ENCODE measurements at places on chromosomes 3 and 15.

GRCh38 chr3:10695595-10696285 lies 120.3 kb upstream of the SLC6A11 start:
- DNase-seq = no peak

GRCh38 chr15:59304807-59305206 lies 67.9 kb downstream of the MYO1E start:
- no peak for DNase-seq

- no peak for DNase-seq
Observed at GRCh38 chr3:136343446-136343845, 93.3 kb downstream of the PCCB start.

- DNase-seq = no peak
Observed at GRCh38 chr3:129197321-129197720, 13.6 kb upstream of the CNBP start.

GRCh38 chr15:56963710-56964109 lies 45.3 kb downstream of the TCF12 start:
- peak; percentile 49 for DNase-seq

- no peak for DNase-seq
Observed at GRCh38 chr15:40992241-40992741, 39.0 kb downstream of the CHAC1 start.

DNA sequence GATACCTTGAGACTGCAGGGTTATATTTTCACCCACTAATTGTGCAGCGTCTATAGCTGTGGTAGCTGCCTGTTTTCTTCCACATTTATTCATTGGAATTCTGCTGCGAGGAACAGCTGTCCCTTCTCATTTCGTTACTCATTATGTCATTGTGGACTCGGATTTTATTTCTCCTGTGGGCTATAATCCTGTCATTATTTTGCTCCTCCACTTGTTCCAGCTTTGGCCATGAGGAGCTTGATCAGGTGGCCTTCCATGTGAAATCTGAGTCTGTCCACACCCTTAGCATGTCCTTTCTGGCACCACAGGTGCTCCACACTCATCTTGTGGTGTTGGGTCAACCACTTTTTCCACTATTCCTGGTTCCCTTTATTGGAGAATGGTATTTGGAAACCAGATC lies 14.8 kb downstream of the LYSMD4 start:
- no peak for DNase-seq

GRCh38 chr3:49813497-49814174 lies at the start of gene UBA7:
Gene UBA7, minus strand, starts transcription at chr3:49813953. Its CDS starts 166 bp downstream, at chr3:49813787.
- DNase-seq = peak; percentile 82

DNA sequence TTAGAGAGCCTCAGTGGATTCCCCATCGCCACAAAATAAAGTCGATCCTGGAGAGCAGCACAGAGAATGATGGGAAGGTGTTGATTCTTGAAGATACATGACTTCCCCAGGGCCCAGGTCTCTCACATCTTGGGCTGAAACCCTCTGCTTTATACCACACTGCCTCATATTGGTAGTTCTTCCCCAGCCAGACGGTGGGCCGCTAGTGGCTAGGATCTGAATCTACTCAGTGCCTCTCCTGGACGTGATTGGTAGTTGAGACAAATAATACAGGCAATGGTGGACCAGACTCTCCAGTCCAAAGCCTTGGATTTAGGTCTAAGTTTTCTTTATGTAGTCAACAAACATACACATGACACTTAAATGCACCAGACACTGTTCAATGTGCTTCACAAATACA lies 49.7 kb downstream of the RAB11A start:
- no peak for DNase-seq

- no peak for DNase-seq
Observed at GRCh38 chr3:123789760-123790159, 94.4 kb downstream of the MYLK start.

DNA sequence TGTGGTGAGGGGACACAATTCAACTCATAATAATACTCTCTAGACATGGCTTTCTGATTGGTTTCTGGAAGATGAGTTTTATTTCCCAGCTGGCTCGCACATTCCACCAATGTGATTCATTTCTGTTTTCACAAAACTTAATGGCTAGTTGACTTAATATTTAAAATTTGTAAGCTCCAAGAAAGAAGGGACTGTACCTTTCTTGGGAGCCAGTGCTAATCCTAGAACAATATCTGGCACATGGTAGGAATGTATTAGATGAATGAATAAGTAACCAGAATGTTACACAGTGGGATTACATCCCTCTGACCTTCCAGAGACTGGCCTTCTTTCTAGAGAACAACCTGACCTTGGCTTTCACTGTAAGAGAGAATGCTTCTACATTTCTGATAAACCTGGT lies 262.8 kb downstream of the RORA start:
- DNase-seq = no peak

DNA sequence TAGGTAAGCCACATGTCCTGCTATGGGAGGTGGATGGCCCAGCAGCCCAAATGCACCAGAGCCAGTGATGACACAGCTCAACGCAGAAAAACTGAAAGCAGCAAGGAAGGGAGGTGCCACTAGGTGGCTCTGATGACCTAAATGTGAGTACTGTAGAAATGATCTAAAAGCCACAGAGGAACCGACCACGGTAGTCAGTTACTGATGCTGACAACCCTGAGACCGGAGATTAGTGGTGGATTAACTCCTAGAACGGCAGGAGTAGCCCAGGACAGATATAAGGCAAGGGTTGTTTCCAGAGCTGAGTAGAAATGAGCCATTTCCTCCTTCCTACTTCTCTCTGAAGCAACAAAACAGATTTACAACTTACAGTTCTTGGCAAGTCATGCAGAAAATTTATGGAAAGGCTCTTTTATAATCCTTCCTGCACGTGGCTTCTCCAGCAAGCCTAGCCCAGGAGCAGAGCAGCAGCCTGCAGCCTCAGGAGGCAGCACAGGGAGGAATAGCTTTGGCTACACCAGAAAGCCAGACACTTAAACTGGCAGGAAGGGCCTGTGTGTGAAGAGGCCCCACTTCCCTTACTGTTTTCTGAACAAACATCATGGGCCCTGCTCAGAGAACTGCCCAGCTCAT lies 13.1 kb downstream of the FBXL22 start:
- no peak for DNase-seq

DNA sequence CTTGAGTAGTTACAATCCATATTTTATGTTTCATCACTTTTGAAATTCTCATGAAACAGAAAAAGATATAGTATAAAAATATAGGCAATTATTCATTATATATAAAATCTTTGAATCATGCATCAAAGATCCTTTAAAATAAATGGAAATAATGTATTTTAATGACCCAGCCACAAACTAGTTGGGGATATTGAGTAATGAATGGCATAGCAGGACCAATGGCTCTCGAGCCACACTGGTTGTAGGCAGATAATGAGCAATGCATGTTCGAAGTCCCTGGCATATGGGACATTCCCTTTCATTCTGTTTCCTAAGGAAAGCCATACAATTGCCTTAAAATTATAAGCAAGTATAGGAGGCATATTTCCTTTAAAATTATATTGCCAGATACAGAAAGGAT lies 107.4 kb upstream of the IL12A start:
- DNase-seq = no peak

- DNase-seq = peak; percentile 66
Observed at GRCh38 chr15:73851689-73852088, 21.7 kb upstream of the TBC1D21 start.

DNA sequence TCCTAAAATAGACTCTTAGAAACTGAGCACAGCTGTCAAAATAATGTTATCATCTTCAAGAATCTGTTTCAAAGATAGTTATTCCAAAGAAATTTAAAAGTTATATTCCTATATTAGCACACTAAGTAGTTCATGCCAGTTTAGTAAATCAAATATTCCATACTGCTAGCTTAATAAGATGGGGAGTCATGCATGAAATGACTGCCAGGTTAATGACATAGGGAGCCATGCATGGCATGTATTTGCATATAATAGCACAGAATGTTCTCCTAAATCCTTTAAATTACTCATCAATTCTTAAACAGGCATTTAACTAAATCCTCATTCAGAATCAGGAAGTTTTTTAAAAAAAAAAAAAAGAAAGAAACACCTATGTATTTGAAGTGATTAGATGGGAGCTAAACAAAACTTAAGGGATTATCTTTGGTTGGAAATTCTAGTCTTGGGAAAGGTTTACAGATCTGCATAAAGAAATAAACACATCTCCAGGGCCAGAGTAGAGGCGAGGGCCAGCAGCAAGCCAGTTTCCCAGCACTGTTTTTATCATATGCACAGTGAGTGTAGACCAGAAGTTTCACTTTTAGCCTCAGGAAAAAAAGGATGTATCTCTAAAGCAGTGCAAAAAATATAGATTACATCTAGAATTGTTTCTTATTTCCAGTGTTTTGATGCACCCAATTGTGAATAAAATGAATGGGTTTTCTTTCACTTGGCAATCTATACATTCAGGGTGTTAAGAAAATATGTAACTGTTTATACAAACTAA lies 366.4 kb upstream of the AGTR1 start:
- DNase-seq = no peak

DNA sequence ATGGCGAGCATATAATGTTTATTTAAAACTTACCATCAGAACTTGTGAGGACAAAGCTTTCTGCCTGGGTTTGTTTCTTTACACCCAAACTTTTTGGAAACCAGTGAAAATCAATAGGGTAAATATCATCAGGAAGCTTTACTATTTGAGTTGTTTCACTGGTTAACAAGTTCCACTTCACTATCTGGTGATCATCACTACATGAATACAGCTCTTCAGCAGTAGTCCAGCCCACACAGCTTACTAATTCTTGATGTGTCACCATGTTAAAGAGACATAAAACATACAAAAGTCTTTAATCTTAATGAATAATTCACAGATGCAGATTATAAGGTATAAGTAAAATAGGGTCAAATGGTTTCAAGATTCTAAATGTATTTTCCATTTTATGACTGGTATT lies 17.6 kb downstream of the IFT80 start:
- no peak for DNase-seq

DNA sequence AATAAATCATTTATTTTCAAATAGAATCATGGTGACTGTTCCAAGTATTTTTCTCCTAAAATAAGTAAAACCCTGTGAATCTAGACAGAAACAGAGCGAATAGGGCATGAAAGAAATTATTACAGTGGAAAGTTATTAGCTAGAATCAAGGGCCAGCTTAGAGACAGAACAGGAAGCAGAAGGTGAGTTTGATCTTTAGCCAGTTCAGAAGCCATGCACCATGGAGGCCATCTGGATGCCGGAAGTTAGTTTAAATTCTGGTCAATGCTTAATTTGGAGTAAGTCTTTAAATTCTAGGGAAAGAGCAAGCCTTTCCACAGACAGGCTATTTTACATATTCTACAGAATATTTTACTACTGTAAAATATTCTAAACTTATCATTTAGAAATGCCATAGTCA lies 574.8 kb downstream of the CADM2 start:
- DNase-seq = no peak

DNA sequence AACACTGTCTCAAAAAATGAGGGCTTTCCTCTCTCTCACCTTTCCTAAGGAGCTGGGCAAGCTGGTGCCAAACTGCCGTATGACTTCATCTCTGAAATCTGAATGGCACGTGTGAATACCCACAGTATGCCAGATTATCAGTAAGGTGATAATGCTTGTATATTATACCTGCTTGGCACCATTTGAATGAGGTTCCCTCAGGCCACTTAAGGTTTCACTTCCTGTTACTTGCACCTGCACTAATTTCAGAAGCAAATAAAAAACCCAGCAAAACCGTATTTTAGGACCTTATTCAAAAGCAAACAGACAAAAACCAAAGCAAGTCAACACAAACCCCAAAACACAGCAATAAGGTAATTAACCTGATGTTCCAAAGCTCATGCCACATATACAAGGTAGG lies 19.7 kb downstream of the FOXP1 start:
- no peak for DNase-seq

DNA sequence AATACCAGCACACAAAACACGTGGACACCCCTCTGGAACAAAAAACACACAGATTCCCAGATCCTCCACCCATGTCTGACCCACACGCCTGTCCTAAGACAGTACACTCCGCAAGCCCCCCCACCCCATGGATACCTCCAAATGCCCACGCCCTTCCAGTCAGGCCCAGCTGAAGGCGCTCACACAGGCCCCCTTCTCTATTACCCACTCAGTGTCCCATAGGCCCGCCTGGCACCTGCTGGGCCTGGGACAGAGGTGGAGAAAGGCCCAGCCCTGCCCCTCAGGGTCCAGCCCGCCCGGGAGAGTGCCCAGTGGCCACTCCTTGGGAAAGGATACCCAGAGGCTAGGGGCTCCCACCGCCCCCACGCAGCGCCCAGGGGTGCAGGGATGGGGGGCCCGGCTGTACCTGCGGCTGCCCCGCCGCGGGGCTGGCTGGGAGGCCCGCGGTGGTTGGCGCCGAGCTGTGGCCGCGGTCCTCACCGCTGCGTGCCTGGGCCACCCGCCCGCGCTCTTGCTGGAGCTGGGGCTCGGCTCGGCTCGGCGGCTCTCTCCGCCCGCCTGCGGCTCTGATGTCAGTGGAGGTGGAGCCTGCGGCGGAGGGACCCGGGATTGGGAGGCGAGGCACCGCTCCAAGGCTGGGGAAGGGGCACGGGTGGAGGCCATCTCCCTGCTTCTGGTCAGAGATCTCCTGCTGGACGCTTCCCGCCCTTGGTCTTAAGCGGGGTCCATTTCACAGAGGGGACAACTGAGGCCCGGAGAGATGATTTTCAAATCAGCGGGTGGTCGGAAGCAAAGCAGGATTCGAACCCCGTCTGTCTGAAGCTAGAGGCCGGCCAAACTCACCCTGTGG lies at the start of gene CAMK1:
TSS of gene CAMK1 (minus strand) at position 522 of the 850 bp plus-strand sequence. CDS start 2,198 bp downstream, outside the sequence.
- DNase-seq = peak; percentile 96

GRCh38 chr3:149480326-149481017 lies 6.0 kb downstream of the TM4SF4 start:
- peak; percentile 73 for DNase-seq

Data from left lung (tissue), 14 donors.